ENCODE measurements at places on chromosomes 13 and 19.
A peak's percentile ranks its signal among the peaks of the same experiment; 100 is the strongest.

- no peak for DNase-seq
Measured at GRCh38 chr19:11576227-11576626, 1.2 kb downstream of the ACP5 start.

- no peak for DNase-seq
Measured at GRCh38 chr13:29903996-29904395, 53.6 kb upstream of the UBL3 start.

DNA sequence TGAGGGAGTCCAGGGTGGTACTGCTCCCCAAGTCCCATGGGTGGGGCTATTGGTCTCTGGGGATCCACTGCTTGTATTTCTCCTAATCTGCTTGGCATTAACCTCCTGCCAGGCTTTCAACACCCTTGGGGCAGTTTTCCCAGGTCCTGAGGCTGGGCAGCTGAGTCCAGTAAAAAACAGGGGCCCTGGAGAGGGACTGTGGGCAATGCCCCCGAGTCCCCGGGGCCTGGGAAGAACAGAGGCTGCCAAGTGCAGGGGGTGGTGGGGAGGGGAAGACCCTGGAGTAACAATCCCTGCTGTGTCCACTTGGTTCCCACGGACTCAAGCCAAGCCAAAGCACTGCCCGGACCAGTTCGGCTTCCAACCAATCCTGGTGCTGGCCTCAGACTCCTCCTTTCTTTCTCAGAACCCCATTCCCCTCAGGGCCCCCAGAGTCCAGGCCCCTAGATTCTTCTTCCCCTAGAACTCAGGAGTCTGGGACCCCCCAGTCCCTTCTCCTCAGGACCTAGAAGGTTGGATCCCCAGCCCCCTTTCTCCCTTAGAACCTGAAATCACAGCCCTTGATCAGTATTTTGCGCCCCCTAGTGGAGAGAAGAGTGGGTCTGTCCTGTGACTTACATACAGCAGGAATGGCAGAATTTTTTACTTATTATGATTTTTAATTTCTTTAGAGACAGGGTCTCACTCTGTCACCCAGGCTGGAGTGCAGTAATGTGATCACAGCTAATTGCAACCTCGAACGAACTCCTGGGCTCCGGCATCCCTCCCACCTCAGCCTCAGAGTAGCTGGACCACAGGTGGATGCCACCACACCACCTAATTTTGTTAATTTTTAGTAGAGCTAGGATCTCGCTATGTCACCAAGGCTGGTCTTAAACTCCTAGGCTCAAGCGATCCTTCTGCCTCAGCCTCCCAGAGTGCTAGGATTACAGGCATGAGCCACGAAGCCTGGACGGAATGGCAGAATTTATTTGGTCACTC, 3.7 kb upstream of the CLPTM1 start:
- peak; percentile 77 for DNase-seq

- DNase-seq: peak; percentile 81
Measured at GRCh38 chr19:14405758-14406644, 13.1 kb downstream of the DDX39A start.

GRCh38 chr19:49677901-49678674, 1.0 kb downstream of the PRMT1 start:
- peak; percentile 93 for DNase-seq

- DNase-seq: no peak
Measured at GRCh38 chr19:9996541-9996940, 13.8 kb downstream of the COL5A3 start.

- no peak for DNase-seq
Measured at GRCh38 chr19:19826875-19827274, 5.3 kb upstream of the ZNF506 start.

GRCh38 chr13:112583592-112584277, 4.2 kb downstream of the TUBGCP3 start:
- no peak for DNase-seq

GRCh38 chr13:65965501-65965900, 1264.6 kb downstream of the PCDH9 start:
- DNase-seq: no peak

GRCh38 chr13:34708566-34709313, 233.3 kb upstream of the NBEA start:
- no peak for DNase-seq

GRCh38 chr19:19259741-19260140, 13.4 kb downstream of the TM6SF2 start:
- DNase-seq: peak; percentile 53

- DNase-seq: peak; percentile 65
Measured at GRCh38 chr13:113458253-113459065, 5.2 kb upstream of the ADPRHL1 start.

DNA sequence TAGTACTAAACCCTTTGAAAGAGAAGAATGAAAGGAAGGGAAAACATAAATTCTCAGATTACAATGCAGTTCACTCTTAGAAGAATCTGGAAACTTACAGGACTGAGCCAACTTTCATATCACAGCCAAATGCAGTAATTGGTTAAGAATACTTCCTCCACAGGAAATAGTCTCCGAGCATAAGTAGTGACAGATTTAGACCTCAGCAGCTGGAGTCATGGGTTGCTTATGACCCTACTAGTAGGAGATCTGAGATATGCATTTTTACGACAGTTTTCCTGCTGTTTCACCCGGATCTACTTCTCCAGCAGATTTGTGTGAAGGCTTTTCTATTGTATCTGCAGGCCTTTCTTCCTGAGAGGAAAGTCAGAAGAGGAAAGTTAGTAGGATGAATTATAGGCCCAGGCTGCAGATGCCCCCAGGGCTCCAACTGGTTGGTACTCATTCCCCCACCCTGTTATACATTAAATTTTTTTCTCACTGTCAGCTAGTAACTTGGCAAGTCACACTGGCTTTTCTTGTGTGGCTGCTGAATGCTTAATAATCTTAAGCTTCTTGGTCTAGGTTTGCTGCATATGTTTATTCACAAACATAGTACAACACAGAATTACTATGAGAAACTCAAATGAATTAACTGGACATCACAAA, 1241.5 kb upstream of the MIR17HG start:
- DNase-seq: peak; percentile 3

- no peak for DNase-seq
Measured at GRCh38 chr19:4197228-4197624, 14.7 kb downstream of the ANKRD24 start.

DNA sequence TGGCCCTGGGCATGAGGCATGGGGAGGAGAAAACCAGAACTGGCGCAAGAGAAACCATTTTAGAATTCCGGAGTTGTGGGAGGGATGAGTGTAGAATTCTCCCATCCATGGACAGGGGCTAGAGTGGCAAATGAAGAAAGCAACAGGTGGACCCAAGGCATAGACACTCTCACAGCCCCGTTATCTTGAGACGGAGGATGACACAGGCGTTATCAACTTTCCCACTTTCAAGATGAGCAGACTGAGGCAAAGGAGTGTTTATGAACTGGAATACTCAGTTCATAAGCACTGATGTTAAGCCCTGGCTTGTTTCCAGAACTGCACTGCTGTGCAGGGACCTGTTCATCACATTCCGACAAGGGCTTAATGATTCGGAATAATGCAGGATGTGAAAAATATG, 1.1 kb upstream of the GTF3A start:
- DNase-seq: no peak

- DNase-seq: no peak
Measured at GRCh38 chr19:5417495-5418436, 37.5 kb upstream of the ZNRF4 start.
